ENCODE measurements at places on chromosomes 16 and 17.

DNA sequence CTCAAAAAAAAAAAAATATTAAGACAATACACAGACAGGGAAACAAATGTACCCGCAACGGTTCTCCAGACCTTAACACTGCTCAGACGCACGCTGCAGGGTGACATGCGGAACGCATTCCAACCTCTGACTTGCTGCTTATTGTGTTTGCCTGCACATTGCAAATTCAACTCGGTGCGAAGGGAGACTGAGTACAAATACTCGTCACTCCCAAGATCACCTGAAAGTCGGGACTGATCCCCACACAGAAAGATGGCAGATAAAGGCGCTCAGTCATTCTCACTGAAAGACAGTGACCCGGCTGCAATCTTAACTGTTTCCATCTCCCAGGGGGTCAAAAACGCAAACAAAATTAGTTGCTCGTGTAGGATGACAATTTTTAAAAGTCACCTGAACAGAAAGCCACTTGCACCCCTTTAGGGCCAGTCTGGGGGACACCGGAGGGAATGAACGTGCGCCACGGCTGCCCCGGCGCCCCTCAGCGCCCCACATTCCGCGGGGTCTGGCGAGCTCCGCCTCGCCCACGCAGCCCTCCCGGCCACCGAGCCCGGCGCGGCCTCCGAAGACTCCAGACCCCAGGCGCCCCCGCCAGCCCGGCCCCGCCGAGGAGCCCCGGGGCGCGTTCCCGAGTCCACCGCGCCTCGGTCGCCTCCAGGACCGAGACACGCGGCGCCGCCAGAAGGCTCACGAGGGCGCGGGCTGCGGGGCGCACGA is 589 bp downstream of the CLCN7 start:
- no peak for DNase-seq

GRCh38 chr17:37276475-37276874 is 99.3 kb upstream of the C17orf78 start:
- DNase-seq, result no peak

DNA sequence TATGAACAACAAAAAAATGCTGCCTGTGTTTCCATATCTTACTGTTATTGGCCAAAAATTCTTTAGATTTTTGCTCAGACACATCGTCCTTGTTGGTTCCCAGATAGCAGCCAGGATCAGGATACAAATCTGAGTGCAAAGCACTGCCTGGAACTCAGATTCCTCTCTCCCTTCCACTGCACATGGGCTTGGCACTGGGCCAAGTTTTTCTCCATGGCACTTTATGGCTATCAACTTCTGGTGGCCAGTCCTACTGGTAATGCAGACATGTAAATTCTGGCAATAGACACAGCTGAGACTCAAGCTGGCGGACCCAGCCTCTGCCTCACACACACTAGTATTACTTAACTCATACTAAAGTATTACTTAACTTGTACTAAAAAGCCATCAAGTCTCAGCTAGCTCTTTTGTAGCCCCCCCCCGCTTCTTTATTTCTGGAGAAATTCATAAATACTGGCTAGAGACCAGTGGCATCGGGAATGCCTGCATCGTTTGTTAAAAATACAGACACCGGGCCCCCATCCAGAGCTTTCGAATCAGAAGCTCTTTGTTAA is 181.2 kb upstream of the COX10 start:
- no peak for DNase-seq

GRCh38 chr17:3630781-3631180 is 5.3 kb downstream of the SHPK start:
- DNase-seq, result no peak

GRCh38 chr16:89303617-89304016 is 86.1 kb downstream of the ZNF778 start:
- no peak for DNase-seq

DNA sequence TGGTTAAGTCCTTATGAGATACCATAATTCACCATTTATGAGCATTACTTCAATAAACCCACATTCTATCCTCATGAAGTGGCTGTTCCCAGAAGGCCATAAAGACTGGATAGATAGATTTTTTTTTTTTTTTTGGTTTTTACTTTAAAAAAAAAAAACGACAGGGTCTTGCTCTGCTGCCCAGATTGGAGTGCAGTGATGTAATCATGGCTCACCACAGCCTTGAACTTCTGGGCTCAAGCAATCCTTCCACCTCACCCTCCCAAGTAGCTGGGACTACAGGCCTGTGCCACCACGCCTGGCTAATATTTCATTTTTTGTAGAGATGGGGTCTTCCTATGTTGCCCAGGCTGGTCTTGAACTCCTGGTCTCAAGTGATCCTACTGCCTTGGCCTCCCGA is 102.3 kb downstream of the XYLT1 start:
- DNase-seq, result no peak

DNA sequence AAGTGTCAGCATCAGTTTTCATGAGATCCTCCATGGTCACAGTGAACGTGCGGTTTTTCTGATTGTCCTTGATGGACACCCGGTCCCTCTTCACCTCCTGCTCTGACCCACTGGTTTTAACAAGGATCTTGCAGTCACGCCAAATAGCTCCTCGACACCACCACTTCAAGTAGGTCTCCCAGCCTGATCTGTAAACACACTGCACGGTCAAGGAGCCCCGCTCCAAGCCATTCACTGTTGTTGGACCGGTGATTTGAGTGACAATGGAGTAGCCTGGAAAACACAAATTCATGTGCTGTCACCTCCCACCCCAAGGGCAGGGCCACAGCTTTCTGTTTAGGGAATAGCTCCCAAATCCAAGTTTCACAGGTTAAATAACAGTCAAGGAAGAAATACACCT is 8.2 kb downstream of the CD300LF start:
- DNase-seq, result no peak

- no peak for DNase-seq
Observed at GRCh38 chr17:57756951-57757350, 11.9 kb upstream of the CCDC182 start.

DNA sequence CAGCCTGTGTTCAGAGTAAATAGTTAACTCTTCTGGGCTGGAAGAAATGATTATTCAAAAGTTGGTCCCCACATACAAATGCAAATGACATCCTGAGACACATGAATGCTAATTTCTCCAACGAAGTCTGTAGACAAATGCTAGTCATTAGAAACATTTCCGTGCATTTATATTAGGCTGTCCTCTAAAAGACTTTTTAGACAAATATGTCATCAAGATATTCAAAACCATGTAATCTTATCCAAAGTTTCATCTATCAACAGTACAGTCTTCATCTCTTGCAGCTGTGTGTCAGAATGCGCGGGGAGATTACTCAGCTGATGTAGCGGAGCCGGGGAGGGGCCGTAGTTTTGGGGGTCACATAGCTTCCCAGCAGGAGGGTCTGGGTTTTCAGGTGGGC is 33.8 kb upstream of the MAF start:
- DNase-seq, result no peak

- no peak for DNase-seq
Observed at GRCh38 chr16:70590722-70591415, 55.5 kb upstream of the IL34 start.

DNA sequence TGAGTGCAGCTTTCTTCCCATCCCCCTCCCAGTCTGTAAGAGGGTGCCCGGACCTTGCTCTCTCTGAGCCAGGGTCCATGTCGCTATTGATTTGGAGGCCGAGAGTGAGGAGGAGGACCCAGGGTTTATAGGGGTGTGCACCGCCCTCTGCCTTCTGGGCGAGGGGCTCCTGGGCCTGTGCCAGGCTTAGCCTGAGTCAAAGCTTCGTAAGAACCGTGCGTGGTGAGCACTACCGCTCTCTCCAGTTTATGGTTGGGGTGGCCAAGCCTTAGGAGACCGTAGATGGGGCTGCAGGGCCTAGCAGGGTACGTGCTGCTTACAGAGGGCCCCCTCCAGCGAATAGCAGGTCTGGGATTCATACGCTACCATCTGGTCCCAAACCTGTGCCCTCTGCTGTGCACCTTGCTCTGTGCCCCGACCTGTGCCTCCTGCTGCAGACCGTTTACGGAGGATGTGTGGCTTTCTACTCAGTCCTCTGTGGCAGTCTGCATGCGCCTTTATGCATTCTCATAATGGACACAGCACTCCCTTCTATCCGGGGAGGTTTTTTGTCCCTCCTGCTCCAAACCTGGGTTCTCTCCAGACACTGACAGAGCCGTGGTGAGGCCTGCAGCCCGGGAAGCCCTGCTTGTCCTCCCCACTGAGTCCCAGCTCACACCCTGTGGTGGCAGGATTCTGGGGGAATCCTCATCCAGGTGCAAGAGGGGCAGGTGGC is 54.7 kb downstream of the PGS1 start:
- no peak for DNase-seq

DNA sequence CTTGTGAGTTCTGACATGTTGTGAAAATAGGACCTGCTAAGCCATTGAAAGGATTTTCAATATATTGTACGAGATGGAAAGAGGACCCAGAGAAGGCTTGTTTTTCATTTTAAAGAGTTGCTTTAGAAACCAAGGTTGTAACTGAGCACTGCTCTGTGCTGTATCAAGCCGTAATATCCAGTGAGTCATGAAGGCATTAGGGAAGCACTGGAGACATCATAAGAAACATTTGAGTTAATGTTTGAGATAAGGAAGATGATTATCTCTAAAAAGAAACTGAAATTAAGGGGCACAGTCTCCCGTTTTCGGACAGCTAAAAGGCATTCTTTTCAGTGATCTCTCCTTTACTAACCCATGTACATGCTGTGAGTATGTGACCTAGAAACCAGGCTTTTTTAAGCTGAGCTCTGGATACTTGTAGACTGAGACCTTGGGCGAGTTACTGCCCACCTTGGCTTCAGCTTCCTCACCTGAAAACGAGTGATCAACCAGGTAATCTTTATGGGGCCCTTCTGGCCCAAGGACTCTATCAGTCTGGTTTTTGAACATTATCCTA is 149.2 kb upstream of the TBX2 start:
- DNase-seq, result no peak

DNA sequence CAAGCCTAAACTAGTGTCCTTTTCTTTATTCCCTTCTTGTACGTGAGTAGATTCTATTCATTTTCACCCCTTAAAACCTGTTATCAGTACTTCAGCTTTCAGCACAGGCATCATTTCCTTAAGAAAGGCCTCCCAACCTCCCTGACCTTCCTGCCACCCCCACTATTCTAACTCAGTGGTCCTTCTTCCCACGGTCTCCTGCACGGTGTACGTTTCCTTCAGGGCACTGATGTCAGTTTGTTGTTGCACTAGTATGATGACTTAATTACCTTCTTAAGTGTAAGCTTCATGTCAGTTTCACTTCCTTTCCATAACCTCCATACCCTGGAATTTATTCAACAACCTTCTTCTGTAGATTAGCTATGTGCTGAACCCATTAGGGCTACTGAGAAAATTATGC is 484.2 kb downstream of the HS3ST4 start:
- no peak for DNase-seq

DNA sequence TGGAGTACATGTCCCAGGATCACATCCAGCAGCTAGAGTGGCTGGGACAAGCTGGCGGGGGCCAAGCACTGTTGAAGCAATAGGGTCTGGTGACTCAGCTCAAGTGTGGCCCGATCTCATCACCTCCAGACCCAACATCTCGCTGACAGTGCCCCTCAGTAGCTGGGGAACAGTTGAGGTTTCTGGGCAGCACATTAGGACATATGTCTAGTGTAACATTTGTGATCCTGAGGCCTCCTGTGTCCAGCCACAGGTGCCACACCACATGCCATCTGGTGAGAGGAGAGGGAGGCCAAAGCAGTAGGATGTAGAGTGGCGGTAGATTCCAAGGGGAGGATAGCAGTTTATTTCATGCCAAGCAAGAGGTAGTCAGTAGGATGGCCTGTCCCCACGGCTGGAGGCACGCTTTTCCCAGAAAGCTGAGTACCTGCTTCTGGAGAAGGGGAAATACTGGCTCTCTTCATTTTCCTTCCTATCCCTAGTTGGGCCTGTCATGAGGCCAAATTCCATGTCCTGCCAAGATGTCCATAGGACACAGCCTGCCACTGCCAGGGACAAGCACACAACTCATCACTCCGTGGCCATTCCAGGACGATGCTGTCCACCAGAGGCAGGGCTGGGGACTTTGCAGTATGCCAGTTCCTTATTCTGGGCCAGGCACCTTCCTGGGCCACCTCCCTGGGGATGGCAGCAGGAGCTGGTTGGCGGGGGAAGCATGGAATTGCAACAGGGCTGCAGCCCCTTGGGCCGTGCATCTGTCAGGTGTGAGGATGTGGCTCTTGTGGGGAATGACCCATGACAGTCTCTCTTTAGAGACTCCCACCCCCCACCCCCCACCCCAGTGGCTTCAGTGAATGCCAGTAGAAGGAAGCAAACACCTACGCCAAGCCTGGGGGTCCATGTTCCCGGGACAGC is 24.0 kb downstream of the GGA3 start:
- no peak for DNase-seq

Measured in AG09319 (cell line).